ENCODE measurements at places on chromosomes 6 and 20.

DNA sequence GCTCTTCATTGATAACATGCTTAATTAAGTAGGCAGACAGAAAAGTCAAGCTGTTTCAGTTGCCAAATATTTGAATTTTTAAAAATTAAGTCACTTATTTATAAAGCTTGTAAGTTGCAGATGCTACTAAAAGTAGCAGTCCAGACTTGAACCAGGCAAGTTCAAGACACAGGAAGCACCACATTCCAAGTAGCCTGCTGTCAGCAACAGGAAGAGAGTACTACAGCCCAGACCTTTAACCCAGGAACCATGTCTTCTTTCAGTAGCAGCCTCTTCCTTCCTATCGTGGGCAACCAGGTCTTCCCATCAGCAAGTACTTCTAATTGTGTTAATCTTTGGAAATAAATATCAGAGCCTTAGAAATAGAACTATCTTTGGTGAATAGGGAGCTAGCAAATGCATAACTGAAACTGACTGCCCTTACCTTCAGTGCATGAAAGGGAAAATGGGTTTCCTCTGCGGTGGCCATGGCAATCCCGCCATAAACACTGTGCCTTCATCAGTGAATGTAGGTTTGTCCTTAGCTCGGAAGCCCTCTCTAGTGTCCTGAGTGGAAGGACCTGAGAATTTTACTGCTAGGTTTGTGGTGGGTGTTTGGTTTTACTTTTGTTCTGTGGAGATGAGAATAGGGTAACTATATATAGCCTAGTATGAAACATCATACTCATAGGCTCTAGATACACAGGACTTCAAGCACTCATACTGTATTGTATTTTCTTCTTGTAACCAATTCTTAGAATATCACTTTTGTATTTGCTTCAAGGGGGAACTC lies 95.6 kb downstream of the SYCP2 start:
- no peak for DNase-seq

DNA sequence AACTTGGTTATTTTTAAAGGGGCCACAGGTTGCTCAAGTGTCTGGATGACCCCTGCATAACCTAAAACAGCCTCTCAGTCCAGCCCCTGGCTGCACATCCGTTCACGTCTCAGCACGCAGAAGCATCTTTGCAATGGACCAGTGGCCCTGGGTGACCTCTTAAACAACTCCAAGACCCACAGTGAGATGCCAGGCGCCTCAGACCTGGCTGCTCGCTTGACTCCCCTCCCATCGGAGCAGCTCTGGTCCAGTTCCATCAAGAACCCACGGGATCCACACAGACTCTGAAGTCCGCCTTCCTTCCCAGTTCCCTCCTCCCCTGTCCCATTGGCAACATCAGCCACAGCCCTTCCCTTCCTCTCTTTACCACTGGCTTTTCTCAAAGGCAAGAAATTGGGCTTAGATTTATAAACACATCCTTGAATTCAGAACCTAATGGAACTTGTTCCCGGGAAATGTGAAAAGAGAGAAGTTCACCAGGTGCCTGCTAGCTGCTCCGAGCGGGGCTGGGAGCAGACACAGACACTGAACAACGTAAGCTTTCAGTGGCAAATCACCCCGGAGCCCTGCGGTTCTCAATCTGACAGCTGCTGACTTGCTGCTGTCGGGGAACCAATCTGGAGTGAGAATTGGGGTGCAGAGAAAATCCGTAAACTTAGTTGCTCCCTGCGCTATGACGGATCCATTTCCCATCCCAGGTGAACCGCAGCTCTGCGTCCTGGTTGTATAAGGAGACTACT lies 39.6 kb upstream of the MPC1 start:
- DNase-seq, result no peak

DNA sequence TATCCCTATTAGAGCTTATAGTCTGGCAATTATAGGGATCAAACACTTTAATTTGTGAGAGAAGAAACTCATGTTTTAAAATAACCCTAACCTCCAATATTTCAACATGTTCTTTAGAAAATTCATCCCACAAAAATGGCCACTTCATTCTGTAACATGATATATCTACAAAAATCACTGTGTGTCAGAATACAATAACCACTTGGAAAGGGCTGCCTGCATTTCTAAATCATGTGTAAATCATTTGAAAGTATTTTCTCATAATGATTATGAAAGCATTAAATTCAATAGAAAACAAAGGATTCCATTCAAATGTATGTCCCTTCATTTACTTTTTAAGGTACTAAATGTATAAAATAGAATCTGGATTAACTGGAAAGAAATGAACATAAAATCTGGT lies 101.4 kb upstream of the NHSL1 start:
- DNase-seq, result no peak

DNA sequence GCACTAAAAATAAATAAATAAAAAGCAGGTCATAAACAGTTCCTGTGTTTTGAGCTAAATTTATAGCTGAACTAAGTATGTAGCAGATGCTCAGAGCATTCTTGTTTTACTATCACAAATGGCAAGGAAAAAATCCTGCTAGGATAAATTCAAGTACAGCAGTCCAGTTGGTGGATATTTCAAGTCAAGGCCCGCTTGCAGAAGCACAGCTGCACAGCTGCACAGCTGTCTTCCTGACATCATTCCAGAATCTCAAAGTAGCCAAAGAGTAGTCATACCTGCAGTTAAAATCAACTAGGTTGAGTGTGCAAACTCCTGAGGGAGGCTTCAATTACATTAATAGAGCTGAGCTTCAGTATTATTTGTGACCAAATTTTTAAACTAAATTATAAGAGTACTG lies 297.7 kb upstream of the MANEA start:
- no peak for DNase-seq

- no peak for DNase-seq
Observed at GRCh38 chr6:16354692-16355091, 116.3 kb downstream of the GMPR start.

DNA sequence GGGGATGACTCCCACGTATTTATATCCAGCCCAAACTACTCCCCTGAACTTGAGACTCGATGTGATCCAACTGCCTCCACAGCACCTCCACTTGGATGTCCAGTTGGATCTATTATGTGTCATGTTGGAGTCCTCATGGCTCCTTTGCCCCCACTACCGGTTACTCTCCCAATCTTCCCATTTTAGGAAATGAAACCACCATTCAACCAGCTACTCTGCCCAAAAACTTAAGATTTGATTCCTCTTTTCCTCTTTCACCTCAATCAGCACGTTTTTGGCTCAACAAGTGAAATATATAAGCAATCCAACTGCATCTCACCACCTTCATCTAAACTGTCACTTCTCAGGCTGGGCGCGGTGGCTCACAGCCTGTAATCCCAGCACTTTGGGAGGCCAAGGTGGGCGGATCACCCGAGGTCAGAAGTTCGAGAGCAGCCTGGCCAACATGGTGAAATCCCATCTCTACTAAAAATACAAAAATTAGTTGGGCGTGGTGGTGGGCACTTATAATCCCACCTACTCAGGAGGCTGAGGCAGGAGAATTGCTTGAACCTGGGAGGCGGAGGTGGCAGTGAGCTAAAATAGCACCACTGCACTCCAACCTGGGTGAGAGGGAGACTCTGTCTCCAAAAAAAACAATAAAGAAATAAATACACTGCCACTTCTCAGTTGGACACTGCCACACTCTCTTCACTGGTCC lies 3.4 kb downstream of the AHCY start:
- DNase-seq, result no peak

DNA sequence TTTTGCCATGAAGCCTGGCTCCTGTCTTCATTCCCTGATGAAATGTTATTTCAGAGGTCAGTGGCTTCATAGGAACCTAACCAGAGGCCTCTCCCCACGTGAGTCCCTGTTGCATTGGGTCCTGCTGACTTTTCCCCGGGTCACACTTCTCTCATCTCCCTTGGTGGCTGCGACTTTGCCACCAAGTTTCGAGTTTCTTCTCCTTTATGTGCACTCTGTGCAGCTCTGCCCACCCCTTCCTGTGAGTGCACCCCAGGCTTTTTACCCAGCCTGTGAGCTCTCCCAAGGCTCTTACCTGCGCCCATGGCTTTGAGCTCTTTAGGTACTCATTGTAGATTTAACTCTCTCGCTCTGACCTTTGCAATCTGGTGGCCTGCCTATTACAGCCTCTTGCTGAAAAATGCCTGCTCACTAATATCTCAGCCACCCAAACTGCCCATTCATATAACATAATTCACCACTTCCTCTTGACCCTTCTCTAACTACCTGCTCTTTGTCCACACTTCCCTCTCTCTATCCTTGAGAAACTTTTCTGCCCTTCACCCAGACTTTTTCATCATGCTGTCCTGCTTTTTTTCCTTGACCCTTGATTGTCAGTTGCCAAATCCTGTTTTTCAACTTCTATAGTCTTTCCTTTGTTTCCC lies 105.9 kb downstream of the SASH1 start:
- no peak for DNase-seq

- DNase-seq, result no peak
Observed at GRCh38 chr20:57205606-57206219, 60.7 kb downstream of the BMP7 start.

DNA sequence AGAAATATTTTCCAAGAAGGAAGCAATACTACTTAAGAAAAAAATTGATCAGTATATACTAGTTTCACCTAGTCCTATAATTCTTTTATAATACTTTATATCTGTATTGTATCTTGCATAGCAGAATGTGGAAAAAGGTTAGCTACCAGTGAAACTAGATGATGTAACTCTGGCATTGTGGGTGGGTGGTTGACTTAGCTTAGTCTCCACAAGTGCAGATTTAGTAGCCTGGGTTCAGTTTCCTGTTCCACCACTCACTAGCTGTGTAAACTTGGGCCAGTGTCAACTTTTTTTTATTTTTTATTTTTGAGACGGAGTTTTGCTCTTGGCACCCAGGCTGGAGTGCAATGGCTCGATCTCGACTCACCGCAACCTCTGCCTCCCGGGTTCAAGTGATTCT lies 2.0 kb downstream of the MUC21 start:
- no peak for DNase-seq

GRCh38 chr6:72636786-72637185 lies 14.9 kb downstream of the KCNQ5 start:
- no peak for DNase-seq

- no peak for DNase-seq
Observed at GRCh38 chr6:160172704-160173103, 51.1 kb downstream of the SLC22A1 start.

- DNase-seq, result no peak
Observed at GRCh38 chr6:43578748-43579147, 2.8 kb downstream of the POLH start.

DNA sequence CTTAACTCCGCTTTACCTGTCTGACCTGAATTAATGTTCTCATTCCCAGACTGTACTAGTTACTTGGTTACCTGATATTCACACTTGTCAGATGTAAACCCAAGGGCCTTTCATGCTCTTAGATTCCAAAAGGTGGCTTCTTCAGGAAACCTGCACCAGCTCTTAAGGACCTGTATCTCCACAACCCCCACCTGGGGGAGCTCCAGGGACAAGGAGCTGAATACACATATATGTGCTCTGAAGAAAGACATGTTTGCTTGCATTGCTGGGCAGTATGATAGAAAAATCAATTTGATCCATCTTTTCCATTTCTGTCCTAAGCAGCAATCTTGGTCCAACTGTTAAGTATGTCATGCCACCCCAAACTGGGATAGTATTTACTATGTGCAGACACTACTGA lies 64.8 kb upstream of the POU3F2 start:
- no peak for DNase-seq

DNA sequence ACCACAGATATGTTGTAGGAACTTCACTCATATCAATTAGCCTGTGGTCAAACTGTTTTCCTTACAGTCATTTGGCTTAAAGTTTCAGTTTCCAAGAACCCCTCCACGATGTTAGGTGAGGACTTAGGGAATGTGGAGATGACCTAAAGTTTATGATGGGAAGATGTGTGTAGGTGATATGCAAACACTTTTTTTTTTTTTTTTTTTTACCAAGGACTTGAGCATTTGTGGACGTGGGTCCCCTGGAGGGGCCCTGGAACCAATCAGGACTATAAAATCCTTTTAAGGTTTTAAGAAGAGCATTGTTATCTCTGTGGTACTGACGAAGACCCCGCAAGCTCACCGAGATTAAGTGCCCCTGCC lies 478 bp upstream of the MTHFD1L start:
- no peak for DNase-seq

DNA sequence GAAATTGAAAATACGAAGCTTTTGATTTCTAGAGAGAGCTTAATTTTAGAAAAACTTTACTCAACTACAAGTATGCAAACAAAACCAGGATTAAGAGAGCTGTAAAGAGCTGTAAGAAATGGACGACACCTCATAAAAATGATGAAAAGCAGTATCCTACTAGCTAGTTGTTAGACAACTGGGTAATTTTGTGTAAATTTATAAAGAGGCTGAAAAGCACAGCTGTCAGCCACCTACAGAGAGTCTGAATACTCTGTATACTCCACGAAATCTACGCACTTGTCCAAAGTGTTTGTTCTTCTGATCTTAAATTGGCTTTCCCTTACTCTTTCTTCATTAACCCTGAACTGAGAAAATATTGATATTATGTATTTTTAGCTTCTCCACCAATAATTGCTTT lies 808.4 kb upstream of the EPHA7 start:
- DNase-seq, result no peak

DNA sequence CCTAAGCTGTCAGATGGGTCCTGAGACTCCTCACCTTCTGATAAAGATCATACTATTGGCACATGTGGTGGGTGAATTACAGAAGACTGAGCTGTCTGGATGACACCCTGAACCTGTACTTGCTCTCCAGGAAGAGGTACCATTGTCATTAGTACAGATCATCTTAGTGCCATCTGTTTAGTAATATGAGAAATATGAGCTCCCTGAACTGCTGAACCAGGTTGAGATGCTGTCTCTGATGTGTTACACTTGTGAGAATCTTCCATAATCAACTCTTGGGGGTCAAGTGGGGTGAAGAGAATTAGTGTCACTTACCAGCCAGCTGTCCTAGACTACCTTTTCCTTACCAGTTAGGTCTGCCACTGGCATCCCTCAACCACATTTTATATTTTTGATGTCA lies 531.0 kb downstream of the EPHA7 start:
- no peak for DNase-seq

GRCh38 chr20:561437-562231 lies 18.0 kb upstream of the CSNK2A1 start:
- DNase-seq, result no peak

- DNase-seq, result no peak
Observed at GRCh38 chr6:15705981-15706380, 43.2 kb upstream of the DTNBP1 start.

Data from stimulated activated CD4-positive, alpha-beta T cell treated with anti-CD3 and anti-CD28 coated beads, Interleukin-15, amount 100 ng/mL, for 1 hour (primary cell).